ENCODE measurements at places on chromosomes 16 and 17.
A peak's percentile ranks its signal among the peaks of the same experiment; 100 is the strongest.

GRCh38 chr16:3282103-3282729 is 1.1 kb upstream of the ZNF263 start:
- no peak for DNase-seq

DNA sequence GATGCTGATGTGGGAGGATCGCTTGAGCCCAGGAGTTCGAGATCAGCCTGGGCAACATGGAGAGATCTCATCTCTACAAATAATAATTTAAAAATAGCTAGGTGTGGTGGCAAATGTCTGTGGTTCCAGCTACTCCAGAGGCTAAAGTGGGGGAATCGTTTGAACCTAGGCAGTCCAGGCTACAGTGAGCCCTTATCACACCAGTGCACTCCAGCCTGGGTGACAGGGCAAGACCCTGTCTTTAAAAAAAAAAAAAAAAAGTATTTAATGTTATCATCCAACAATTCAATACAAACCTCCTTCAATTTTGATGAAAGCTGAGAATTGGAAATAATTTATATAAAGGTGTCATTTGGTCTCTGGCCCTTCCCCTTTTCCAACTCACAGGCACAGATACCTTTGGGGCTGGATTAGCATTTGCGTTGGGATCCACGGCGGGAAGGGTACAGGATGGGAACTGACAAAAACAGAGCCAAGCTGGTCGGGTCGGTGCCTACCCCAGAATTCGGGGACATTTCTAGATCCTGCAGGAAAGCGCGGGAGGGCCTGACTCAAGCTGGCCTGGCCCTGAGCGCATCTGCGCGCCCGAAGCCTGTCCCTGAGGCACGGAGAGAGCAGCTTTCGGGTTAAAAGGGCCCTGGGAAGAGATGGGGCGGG is 860 bp upstream of the DCAF7 start:
- DNase-seq = peak; percentile 31

GRCh38 chr16:58466396-58466795 is 33.5 kb upstream of the NDRG4 start:
- DNase-seq = no peak

GRCh38 chr17:29061036-29061435 is 18.1 kb downstream of the PIPOX start:
- no peak for DNase-seq

DNA sequence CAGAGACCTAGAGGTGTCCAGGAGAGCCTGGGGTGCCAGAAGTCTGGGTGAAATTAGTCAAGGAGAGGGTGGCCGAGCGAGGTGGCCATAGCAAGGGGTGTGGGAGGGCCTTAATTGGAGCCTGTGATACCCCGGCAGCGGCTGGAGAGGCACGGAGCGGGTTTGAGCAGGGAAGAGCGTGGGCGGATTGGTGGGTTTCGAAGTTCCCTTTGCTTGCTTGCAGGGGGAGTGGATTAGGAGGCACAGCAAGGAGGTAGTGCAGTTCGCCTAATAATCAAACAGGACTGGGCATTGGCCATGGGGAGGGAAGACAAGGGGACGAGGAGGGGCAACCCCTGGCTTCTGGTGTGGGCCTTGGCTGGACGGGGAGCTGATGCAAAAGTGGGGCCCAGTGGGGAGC is 5.4 kb upstream of the FAM83G start:
- DNase-seq = no peak

DNA sequence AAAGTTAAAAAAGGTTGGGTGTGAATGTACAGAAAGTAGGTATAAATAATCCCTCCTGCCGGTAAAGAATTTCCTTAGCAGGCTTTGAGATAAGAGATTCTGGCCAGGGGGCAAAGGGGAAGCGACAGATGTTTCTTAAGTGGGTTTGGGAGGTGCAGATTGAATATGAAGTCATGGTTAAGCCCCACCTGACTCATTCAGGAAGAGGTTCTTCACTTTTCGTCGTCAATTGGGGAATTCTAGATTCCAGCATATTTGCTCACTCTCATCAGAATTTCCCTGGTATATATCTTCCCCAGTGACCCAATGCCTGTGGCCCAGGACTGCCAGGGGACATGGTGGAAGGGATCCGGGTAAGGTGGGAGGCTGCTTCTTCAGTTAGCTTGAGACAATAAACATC is 127.8 kb downstream of the CPPED1 start:
- DNase-seq = no peak

DNA sequence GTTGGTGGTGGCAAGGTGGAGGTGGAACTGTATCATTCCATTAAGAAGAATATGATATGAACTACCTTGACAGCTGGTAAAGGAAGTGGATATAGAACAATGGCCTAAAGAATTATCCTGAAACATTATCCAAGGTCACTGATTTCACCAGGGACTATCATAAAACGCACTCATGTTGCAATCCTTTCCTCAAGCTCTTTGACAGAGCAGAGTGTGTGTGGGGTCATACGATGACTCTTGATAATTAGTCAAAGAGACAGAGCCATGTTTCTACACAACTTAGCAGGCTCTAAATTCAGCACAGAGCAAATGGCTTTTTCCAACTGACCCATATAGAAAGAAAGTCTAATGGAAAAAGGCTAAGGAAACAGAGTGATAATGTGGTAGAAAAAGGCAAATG is 126.4 kb upstream of the ANKFN1 start:
- no peak for DNase-seq

DNA sequence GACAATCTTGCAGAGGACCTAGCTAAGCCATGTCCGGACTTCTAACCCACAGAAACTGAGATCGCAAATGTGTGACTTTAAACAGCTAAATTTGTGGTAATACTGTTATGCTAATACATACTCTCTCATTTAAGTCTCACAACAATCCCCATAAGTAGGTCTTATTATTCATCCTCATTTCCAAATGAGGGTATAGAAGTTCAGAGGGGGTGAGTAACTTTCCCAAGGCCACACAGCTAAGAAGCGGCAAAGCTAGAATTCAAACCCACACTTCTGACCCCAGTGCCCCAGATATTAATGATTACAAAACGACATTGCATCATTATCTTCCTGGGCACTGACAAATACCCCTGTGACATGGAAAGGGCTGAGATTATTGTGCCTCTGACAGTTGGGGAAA is 81.4 kb downstream of the CNGB1 start:
- no peak for DNase-seq

GRCh38 chr16:68756239-68756915 is 19.3 kb downstream of the CDH1 start:
- peak; percentile 78 for DNase-seq

GRCh38 chr16:81560979-81561657 is 116.5 kb downstream of the CMIP start:
- no peak for DNase-seq

DNA sequence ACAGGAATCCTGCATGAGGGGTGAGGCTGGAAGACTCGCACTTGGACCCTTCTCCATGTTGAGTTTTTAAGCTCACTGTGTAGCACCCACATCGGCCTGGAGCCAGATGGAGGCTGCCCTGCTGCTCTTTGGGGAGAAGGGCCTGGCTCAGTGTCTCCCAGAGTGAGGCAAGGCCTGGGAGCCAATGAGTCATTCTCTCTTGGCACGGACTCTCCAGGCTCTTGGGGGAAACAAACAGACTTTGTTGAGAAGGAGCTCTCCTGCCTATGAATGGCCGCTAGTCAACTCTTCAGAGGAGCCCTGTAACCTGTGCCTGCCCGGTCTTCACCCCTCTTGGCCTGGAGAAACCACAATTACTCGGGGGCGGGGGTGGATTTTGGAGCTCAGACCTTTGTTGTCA is 50.8 kb upstream of the MAF start:
- DNase-seq = no peak

DNA sequence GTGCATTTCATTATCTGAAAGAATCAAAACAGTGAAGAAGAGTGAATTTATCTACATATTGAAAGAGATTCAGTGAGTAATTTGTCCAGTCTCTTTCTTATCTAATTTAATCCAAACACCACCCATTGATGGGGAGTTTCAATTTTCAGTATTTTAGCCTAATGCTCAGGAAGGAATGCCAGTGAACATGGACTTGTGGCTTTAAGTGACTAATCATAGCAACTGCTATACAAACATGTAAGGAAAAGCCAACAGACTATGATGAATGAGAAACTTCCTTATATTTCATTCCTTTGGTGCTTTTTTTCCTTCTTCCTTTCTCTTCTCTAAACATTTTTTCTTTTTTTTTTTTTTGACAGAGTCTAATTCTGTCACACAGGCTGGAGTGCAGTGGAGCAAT is 885.8 kb downstream of the KCNJ2 start:
- DNase-seq = no peak

GRCh38 chr17:39547713-39548478 is 59.8 kb downstream of the NEUROD2 start:
- peak; percentile 78 for DNase-seq

- DNase-seq = no peak
These were observed 23.5 kb downstream of the SPECC1 start for GRCh38 chr17:20032636-20033035.

- DNase-seq = no peak
These were observed 16.8 kb downstream of the CASKIN1 start for GRCh38 chr16:2179576-2179975.

- no peak for DNase-seq
These were observed 15.1 kb upstream of the ZFHX3 start for GRCh38 chr16:73062743-73063733.

DNA sequence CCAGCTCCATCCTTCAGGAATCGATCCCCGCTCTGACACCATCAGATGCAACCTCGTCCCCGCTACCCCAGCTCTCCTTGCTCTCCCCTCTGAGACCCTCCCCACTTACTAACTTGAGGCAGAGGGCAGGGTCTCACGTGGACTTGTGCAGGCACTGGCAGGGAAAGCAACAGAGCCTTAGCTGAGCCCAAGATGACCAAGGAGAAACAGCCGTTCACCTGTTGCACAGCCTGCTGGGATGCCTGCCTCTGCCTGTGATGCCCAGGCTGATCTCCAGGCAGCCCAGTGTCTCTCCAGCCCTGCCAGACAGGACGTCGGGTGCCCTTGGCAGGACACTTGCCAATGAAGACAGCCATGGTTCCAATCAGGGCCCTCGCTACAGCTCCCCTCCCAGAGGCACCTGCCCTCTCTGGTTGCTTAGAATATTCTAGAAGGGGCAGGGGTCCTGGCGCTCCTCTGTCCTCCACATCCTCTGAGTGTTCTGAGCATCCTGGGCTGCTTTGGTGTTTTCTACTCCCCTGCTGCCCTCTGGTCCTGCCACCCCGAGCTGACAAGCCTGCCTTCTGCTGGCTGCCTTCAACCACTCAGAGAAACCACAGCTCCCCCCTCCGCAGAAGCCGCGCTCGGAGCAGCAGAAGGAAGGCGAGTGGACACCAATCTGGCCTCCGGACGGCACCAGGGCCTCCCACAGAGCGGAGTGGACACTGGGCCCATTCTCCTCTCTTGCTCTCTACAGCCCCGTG is 6.7 kb downstream of the CEP295NL start:
- DNase-seq = no peak

GRCh38 chr16:57810197-57811031 is 8.1 kb upstream of the KIFC3 start:
- peak; percentile 70 for DNase-seq

DNA sequence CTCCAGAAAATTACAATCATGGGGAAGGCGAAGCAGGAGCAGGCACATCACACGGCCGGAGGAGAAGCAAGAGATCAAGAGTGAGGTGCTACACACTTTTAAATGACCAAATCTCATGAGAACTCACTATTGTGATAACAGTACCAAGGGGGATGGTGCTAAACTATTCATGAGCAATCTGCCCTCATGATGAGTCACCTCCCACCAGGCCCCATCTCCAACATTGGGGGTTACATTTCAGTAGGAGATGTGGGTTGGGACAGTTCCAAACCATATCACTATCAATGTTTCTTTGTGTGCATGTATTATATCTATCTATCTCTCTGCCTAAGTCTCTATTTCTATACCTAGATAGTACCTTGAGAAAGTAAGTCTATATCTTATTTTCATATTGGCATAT is 724.8 kb downstream of the CDH11 start:
- no peak for DNase-seq

GRCh38 chr17:58231641-58232040 is 6.7 kb upstream of the LPO start:
- DNase-seq = no peak

- DNase-seq = no peak
These were observed 4.1 kb downstream of the FOXJ1 start for GRCh38 chr17:76137001-76137350.

- DNase-seq = no peak
These were observed 40.2 kb downstream of the NLRP1 start for GRCh38 chr17:5544115-5544514.

GRCh38 chr16:56424791-56425438 is 430 bp downstream of the AMFR start:
- peak; percentile 57 for DNase-seq

DNA sequence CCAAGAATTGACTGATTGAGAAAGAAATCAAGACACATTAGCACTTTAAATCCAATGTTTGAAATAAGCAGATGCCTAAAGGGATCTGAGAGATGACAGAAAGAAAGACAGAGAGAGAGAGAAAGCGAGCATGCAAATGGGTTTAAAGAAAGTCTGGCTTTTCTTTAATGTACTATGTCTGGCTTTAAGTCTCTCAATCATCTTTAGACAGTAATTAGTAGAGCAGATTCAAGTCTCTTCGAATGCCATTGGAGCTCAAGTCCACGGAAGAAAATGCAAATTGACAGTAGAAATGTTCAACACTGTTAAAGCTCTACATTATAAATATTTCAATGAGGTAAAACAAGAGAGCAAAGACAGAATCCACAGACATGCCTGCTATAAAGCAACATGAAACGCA is 1480.2 kb upstream of the CDH8 start:
- no peak for DNase-seq

- peak; percentile 88 for DNase-seq
These were observed 7.8 kb upstream of the RNF213 start for GRCh38 chr17:80252871-80253270.

DNA sequence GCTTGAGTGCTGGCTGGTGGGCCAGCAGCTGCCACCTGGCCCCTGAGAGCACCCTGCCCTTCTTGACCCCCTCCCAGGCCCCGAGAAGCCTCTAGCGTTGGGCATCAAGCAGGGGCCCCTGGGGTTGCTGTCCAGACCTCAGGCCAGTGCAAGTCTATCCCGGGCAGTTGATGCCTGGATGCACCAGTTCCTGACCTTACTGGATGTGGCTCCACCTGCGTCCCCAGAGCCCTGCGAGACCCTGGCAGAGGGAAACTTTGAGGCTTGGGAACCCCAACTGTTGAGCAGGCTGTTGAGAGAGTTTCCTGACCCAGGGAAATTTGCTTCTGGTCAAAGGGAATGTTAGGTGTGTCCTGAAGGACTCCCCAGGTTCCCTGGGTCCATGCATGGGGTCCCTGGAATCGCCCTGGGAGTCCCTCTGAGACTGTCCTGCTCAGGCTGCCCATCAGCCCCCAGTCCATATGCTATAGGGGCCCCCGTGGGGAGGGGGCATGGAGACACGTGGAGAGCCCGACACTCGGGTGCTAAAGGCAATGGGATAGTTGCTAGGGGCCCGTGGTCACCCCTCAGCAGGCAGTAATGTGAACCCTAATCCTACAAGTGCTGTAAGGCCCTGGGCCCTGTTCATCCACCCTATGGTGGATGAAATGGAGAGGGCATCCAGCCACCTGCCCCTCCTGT is 46.4 kb downstream of the RAB11FIP4 start:
- DNase-seq = no peak
